Heart right ventricle (tissue), 16 donors: ENCODE measurements at places on chromosomes 1 and 21.

DNA sequence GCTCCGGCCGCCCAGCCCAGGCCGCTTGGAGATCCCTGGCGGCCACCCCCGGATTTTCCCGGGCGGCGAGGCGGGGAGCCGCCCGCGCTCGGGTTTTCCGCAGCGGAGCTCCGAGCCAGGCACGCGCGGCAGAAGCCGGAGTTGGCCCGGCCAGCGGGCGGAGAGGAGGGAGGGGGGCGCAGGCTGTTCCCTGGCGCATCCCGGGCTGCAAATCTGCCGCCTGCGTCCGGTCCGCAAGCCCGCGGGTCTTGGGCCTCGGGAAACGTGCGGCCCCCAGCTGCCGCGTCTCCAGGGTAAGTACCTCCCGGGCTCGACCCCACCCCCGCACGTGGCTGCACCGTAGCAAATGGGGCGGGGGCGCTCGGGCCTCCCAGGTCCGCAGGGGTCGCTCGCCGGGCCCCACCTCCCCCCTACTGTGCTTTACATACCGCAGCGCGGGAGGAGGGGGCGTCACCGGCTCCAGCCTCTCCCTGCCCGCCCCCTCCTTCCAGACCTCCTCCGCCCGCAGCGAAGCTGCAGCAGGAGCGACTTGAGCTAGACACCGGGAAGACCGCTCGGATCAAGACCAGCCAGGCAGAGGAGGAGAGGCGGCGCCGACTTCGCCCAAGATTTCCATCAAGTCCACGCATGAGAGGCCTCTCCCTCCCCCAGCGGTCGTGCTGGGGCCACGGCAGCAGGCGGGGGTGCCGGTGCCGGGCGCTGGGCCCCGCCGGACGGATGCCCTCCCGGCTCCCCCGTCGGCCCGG lies 1.6 kb downstream of the TMEM200B start:
- H3K27me3 ChIP-seq: peaks cover 18% of the 10 kb centered on the region
- DNase-seq: peak; percentile 34
- H3K4me1 ChIP-seq: peaks cover 32% of the 10 kb centered on the region

GRCh38 chr1:200139661-200140250 lies 112.2 kb downstream of the NR5A2 start:
- no peaks in the 10 kb centered on the region for H3K36me3 ChIP-seq
- H3K4me3 ChIP-seq: no peak overlapping the region
- peak; percentile 4 for DNase-seq
- no peak overlapping the region for H3K27ac ChIP-seq
- H3K4me1 ChIP-seq: no peaks in the 10 kb centered on the region
- no peaks in the 10 kb centered on the region for H3K27me3 ChIP-seq

DNA sequence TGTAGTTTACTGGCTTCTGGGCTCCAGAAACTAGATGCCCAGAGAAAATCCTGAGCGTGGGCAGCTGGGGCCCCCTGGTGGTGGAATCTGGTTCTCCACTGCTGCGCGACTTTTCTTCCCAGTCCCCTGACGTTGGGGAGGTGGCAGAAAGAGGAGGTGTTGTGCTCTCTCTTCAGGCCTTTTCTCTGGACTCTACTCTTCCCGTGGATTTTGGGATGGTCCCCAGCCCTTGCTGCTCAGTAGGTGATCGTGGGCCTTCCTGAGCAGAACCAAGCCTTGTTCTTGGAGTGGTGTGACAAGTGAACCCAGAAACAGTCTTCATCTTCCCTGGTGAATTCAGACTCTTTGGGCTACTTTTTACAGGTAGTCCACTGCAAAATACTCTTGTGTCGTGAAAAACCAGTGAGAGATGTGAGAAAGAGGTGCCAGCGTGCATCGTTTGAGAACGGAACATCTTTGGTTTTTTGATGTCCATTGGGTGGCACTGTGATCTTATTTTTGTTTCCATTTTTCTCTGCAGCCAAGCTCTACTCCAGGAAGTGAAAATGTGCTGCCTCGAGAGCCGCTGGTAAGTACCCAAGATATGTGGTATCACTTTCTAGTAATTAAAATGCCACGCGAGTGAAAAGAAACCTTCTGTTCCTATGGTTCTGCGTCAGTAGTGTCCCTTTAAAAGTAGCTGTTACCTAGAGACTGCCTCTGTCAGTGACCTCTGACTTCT lies 20.2 kb downstream of the PEX14 start:
- no peak overlapping the region for H3K4me3 ChIP-seq
- no peaks in the 10 kb centered on the region for H3K27me3 ChIP-seq
- H3K36me3 ChIP-seq: peaks cover 16% of the 10 kb centered on the region
- DNase-seq: peak; percentile 68

- no peak overlapping the region for H3K27ac ChIP-seq
- peaks cover 85% of the 10 kb centered on the region for H3K27me3 ChIP-seq
- H3K36me3 ChIP-seq: no peaks in the 10 kb centered on the region
- peaks cover 18% of the 10 kb centered on the region for H3K4me1 ChIP-seq
- H3K4me3 ChIP-seq: no peak overlapping the region
Measured at GRCh38 chr1:928825-929661, 5.3 kb downstream of the SAMD11 start.

DNA sequence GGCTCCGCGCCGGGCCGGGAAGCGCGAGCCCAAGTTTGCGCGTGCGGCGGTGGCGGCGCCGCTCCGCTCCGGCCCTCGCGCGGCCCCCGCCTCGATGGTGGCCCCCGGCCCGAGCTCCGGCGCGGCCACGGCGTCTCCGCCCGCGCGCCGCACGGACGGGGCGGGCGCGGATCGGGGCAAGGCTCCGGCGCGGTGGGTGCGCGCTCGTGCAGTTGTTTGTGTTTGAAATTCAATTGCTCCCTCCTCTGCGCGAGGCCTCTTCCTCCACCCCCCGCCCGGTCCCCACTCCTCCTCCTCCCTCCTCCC lies at the start of gene HDGF:
HDGF (minus strand) TSS at position 225 of the 306 bp plus-strand sequence. CDS start 246 bp downstream, outside the sequence.
- DNase-seq: no peak
- no peaks in the 10 kb centered on the region for H3K36me3 ChIP-seq
- peak within 1 kb of the TSS; percentile 94 for H3K4me3 ChIP-seq
- peaks cover 54% of the 10 kb centered on the region for H3K4me1 ChIP-seq

GRCh38 chr1:223802032-223802431 lies 43.7 kb downstream of the TP53BP2 start:
- no peak overlapping the region for H3K27ac ChIP-seq
- no peak overlapping the region for H3K4me3 ChIP-seq
- no peaks in the 10 kb centered on the region for H3K27me3 ChIP-seq
- H3K4me1 ChIP-seq: no peaks in the 10 kb centered on the region
- peaks cover 54% of the 10 kb centered on the region for H3K36me3 ChIP-seq

GRCh38 chr1:112507921-112508277 lies 866 bp upstream of the WNT2B start:
- peak overlapping the region; percentile 62 for H3K4me3 ChIP-seq
- H3K36me3 ChIP-seq: no peaks in the 10 kb centered on the region
- H3K27me3 ChIP-seq: peaks cover 27% of the 10 kb centered on the region
- DNase-seq: no peak
- no peak overlapping the region for H3K27ac ChIP-seq

- no peaks in the 10 kb centered on the region for H3K36me3 ChIP-seq
- H3K27me3 ChIP-seq: no peaks in the 10 kb centered on the region
- H3K4me1 ChIP-seq: no peaks in the 10 kb centered on the region
- no peak overlapping the region for H3K27ac ChIP-seq
Measured at GRCh38 chr1:72643142-72643541, 360.8 kb upstream of the NEGR1 start.

DNA sequence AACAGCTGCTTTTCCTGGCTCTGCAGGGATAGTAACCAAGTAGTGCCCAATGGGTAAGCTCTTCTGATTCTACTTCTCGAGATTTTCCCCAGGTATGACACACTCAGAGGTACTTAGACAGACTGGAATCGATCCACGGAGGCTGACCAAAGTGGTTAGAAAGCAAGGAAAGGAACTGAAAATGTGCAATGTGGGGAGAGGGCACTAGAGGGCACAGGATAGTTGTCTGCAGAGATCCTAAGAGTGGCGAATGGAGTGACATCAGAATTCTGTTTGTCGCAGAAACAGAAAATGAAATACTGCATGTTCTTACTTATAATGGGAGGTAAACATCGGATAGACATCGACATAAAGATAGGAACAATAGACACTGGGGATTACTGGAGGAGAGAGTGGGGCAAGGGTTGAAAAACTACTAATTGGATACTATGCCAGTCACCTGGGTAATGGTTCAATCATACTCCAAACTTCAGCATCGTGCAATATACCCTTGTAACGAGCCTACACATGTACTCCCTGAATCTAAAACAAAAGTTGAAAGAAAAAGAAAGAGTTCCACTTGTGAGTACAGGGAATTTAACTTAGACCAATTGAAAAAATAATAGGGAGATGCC lies 23.3 kb downstream of the CYP2J2 start:
- no peak for DNase-seq
- peaks cover 12% of the 10 kb centered on the region for H3K4me1 ChIP-seq
- no peak overlapping the region for H3K27ac ChIP-seq
- H3K36me3 ChIP-seq: no peaks in the 10 kb centered on the region
- H3K27me3 ChIP-seq: no peaks in the 10 kb centered on the region

DNA sequence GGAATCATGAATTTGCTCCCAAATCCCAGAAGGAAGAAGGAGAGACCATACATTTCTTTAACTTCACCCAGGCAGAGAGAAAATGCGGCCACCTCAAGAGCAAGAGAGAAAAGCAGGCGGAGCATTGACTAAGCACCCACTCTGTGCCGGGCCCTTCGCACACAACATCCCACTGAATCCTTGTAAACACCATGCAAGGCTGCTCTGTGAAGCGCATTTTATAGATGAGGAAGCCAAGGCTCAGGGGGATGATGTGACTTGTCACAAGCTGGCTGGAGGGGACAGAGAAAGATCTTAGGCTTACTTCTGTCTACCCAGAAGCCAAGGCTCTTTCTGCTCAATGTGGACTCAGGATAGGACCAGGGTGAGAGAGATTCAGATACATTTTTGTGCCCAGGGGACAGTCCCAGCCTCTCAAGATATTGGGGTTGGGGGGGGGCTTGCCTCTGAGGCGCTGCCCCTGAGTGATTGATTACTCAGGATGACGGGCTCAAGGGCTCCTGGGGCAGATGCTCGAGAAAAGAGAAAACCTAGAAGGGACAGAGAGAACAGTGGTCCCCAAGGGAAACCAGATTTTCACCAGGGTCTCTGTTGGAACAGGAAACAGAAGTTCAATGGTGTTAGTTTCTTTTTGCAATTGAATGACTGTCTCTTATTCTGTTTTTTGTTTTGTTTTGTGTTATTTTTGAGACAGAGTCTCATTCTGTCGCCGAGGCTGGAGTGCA lies 19.5 kb downstream of the PADI2 start:
- H3K4me1 ChIP-seq: peaks cover 11% of the 10 kb centered on the region
- DNase-seq: no peak
- no peak overlapping the region for H3K27ac ChIP-seq
- no peak overlapping the region for H3K4me3 ChIP-seq
- H3K36me3 ChIP-seq: no peaks in the 10 kb centered on the region

GRCh38 chr1:114107474-114108435 lies 45.9 kb downstream of the SYT6 start:
- H3K4me3 ChIP-seq: no peak overlapping the region
- peak overlapping the region; percentile 7 for H3K27ac ChIP-seq
- no peaks in the 10 kb centered on the region for H3K27me3 ChIP-seq
- H3K36me3 ChIP-seq: no peaks in the 10 kb centered on the region

DNA sequence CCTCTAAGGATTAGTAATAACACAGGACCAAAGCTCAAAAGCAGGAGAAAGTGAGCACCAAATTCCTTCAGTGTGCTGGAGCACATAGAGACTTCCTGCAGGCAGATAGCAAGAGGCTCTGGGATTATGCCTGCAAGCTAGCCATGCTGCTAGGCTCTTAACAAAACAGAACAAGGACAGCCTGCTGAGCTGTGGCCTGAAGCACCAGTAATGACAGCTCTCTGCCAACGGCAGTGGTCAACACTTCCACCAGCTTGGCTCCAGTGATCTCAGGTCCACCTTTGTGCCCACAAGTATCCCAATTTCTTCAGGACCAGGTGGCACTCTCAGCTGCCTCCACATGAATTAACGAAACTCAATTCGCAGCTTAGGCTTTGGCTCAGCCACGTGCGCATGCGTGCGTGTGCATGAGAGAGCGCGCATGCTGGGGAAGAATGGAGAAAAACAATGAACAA lies 64.2 kb downstream of the SLC45A1 start:
- H3K27me3 ChIP-seq: no peaks in the 10 kb centered on the region
- no peak overlapping the region for H3K4me3 ChIP-seq
- no peak overlapping the region for H3K27ac ChIP-seq
- H3K36me3 ChIP-seq: no peaks in the 10 kb centered on the region

- no peak overlapping the region for H3K27ac ChIP-seq
- H3K36me3 ChIP-seq: no peaks in the 10 kb centered on the region
- no peaks in the 10 kb centered on the region for H3K4me1 ChIP-seq
- no peak for DNase-seq
- H3K4me3 ChIP-seq: no peak overlapping the region
Measured at GRCh38 chr1:6893388-6893787, 108.1 kb downstream of the CAMTA1 start.

DNA sequence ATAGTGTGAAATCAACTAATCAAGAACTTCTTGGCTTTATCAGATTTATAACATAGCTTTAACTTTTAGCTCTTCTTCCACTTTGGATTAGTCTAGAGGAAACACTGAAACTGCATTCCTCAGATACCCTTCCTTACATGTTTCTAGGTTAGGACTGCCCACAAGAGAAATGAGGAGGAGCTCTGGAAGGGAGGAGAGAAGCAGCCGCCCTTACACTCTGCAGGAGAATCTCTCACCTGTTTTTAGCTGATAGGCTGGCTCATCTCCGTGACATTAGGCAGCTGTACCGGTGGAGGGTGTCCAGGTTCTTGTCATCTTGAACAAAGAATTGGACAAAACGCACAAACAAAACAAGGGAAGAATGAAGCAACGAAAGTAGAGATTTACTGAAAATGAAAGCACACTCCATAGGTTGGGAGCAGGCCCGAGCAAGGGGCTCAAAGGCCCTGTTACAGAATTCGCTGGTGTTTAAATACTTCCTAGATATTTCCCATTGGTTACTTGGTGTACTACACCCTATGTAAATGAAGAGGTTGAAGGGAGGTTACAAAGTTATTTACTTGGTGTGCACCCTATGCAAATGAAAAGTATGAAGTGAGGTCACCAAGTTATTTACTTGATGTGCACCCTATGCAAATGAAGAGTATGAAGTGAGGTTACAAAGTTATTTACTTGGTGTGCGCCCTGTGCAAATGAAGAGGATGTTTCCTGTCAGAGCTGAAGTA lies 524.9 kb upstream of the CHRM3 start:
- no peaks in the 10 kb centered on the region for H3K4me1 ChIP-seq
- no peaks in the 10 kb centered on the region for H3K27me3 ChIP-seq
- no peaks in the 10 kb centered on the region for H3K36me3 ChIP-seq
- no peak overlapping the region for H3K27ac ChIP-seq
- no peak for DNase-seq
